AG09309 (cell line): ENCODE measurements at places on chromosomes 4 and X.

GRCh38 chr4:76208005-76208765, 5.4 kb downstream of the SCARB2 start:
- DNase-seq = peak; percentile 66

- no peak for DNase-seq
Measured at GRCh38 chr4:85107553-85107952, 141.1 kb upstream of the WDFY3 start.

GRCh38 chr4:13544606-13545393, 492 bp upstream of the NKX3-2 start:
- no peak for DNase-seq

GRCh38 chrX:9148615-9149399, 114.9 kb upstream of the FAM9B start:
- DNase-seq = no peak

- DNase-seq = no peak
Measured at GRCh38 chrX:24294619-24295018, 19.2 kb downstream of the SUPT20HL2 start.

GRCh38 chrX:17299206-17299605, 75.8 kb upstream of the NHS start:
- DNase-seq = no peak

DNA sequence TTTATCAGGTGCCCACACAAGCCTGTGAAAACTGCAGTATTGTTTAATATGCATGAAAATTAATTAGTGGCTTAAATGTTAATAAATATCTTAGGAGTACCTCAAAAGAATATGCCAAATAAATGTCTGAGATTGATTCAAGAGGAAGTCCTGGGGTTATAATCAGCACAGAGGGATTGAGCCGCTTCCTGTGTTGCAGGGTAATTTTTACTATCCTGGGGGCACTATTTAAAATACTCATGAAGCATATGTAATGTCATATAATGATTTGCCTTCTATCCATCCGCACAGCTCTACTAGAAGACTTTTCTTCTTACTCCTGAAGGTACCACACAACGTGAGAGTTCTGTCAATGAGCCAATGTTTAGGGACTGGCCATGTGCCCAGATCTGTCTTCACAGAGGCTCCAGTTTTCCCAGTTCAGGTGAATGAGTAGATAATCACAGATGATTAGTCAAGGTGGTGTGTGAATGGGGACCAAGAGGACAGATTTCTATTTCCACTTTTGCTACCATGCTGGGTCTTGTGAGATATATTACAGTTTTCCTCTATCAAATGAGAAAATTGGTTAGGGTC, 233.3 kb downstream of the USP46 start:
- DNase-seq = no peak

- DNase-seq = no peak
Measured at GRCh38 chrX:125150231-125150630, 169.4 kb upstream of the TEX13C start.

GRCh38 chrX:574251-574650, 56.3 kb upstream of the SHOX start:
- DNase-seq = no peak

DNA sequence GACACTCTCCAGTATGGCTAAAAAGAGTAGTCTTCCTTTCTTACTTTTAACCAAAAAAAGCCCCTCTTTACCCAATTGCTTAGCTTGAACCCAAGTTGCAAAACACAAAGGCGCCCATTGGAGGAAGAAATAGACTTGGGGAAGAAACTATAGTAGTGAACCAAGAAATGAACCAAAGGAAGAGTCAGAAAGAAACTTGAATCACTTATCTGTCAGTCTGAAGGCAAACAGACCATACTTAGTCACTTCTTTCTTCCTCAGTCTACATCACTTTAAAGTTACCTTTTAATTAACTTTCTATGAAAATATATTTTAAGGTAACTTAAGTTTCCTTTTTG, 161.4 kb upstream of the GIMD1 start:
- DNase-seq = no peak

DNA sequence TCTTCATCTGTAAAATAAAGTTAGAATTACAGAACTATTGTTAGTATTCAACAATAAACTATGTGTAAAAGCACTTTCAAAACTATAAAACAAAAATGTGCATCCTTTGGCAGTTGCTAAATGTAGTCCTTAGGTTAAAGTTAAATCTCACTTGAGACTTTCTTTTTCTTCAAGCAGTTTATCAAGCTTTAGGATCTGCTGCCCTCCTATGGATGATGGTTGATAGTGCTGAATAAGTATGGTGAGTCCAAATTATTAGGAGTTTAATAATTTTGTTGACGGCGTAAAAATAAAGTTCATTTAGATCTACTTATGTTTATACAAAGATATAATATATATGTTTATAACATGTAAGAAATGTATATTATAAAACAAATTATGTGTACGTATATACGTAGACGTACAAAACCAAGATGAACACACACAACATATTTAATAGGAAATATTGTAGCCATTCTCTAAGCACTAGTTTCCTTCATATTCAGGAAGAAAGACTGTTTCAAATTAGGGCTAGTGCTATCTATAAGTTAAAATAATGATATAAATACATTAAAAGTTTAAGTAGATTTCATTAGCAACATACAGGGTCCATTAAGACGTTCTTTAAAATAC, 22.3 kb downstream of the UGT2A2 start:
- no peak for DNase-seq

DNA sequence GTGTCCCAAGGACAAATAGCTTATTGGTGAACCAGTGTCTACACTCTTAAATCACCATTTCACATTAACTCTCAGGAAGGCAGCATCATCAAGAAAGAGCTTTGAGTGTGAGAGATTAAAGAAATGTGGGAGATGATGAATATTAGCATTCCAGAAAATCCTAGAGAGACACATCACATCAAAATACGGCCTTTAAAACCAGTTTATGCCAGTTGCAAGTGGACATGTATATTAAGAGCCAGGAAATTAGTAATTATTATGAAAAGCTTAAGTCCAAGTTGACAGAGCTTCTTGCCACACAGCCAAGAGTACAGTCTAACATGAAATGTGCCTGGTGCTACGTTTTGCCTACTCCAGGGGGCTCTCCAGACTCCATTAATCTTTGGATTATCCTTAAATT, 503.0 kb upstream of the BOD1L1 start:
- no peak for DNase-seq
